ENCODE measurements at places on chromosomes 2 and 18.
A peak's percentile ranks its signal among the peaks of the same experiment; 100 is the strongest.

DNA sequence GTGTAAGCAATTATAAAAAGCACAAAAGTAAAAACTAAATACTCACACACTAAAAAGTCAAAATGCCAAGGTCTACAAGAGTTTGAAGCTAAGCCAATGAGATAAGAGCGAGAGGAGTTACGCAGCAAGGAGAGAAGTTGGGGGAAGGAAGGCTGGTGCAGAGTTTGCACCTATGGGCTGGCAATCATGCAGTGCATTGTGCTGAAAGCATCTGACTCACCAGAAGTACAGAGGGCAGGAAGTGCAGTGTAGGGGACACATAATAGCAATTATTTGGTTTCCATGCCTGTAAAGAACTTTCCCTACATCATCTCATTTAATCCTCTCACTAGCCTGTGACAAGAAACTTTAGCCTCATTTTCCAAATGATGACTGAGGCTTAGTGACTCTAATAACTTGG, 142.7 kb upstream of the KYNU start:
- DNase-seq, result no peak

- no peak for DNase-seq
Observed at GRCh38 chr2:147739508-147739907, 105.3 kb upstream of the ACVR2A start.

DNA sequence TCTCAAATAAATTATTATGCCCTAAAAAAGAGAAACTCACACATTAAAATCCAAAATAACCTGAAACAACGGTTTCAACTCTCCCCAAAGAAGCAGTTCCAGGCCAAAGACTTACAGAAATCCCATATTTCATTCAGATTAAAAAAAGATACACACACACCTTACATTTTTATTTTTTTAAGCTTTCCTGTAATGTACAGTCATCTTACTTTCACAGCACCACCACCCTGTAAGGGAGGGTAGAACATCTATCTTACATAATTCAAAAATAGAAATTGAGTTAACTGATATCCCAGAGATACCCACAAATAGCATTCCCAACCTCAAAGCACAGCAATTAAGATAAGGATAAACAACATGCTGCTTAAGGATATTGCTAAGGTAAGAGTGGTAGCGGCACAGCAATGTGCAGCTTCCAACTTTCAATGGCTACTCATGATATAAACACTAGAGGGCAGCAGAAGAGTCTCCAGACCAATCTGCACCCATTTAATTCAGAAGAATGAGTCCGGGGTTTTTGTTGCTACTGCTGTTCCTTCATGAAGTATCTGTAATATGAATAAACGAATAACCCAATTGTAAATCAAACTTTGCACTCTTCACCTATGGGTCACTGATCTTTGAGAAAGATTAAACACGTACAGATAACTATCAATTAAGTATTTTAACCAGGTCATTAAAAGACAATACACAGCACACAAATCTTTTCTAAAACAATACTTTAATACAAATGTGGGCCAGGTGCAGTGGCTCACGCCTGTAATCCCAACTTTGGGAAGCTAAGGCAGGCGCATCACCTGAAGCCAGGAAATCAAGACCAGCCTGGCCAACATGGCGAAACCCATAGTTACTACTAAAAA, 11.3 kb downstream of the GFPT1 start:
- DNase-seq, result peak; percentile 17

- DNase-seq, result no peak
Observed at GRCh38 chr2:160408173-160408958, 85.2 kb downstream of the RBMS1 start.

GRCh38 chr18:37762076-37762621, 196.6 kb upstream of the CELF4 start:
- DNase-seq, result no peak

DNA sequence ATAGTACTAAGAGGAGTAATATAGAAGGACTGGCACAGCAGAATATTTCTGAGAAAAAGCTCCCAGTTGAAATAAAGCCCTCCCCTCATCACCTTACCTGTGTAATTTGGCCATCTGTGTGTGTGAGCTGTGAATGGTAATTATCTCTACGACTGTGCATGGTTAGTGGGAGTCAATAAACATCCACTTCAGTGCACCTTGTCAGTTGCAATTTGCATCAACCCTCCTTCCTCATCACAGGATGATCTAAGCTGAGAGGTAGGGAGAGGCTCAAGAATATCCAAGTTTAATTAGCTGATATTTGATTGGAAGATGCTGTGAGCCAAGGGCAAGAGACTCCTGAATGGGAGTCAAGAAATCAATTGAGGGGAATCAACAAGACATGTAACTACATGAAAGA, 694.9 kb upstream of the KLHL29 start:
- DNase-seq, result no peak

DNA sequence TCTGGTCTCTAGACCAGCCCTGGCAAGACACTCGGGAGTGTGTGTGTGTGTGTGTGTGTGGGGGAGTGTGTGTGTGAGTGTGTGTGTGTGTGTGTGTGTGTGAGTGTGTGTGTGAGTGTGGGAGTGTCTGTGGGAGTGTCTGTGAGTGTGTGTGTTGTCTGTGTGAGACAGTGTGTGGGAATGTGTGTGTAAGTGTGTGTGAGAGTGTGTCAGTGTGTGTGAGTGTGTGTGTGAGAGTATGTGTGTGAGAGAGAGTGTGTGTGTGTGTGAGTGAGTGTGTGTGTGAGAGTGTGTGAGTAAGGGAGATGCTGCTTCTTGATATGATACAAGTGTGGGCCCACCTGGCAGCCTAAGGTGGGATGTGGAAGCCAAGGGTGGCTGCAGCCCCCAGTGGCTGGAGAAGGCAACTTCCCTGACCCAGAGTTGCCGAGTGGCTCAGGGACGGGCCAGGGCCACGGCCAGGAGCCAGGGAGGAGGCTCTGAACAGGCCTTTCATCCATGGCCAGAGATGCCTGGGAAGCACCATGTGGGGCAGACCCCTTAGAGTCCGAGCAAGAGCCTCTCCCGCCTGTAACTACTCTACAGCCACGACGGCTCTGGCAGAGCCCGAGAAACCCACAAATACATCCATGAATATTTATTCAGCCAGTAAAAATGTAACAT, 159.3 kb upstream of the MYCN start:
- DNase-seq, result no peak

GRCh38 chr2:210046851-210047500, 44.5 kb downstream of the RPE start:
- DNase-seq, result no peak

DNA sequence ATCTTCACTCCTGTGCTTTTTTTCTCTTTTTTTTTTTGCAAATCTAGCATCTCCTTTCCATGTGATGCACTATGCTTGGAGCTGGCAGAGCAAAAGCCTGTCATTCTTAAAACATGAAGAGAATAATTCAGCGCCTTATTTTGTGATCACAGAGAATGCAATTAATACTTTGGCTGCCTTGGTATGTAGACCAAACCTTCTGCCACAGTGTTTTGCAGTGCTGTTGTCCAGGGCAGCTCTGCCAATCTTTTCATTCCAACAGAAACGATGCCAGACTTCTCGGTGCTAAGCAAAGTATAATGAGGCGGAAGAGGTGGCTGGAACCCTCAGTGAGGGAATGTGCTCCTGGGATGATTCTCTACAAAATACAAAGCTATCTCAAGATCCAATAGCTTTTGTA, 25.6 kb downstream of the BCL2 start:
- DNase-seq, result no peak

- no peak for DNase-seq
Observed at GRCh38 chr2:85673716-85674375, 5.8 kb upstream of the SFTPB start.

GRCh38 chr2:30310371-30310770, 79.0 kb downstream of the LBH start:
- no peak for DNase-seq

- DNase-seq, result peak; percentile 43
Observed at GRCh38 chr2:134217924-134218323, 35.9 kb upstream of the MGAT5 start.

GRCh38 chr2:111657351-111657975, 226.5 kb downstream of the ANAPC1 start:
- DNase-seq, result no peak

- DNase-seq, result peak; percentile 42
Observed at GRCh38 chr2:132915812-132916549, 246.0 kb upstream of the LYPD1 start.

DNA sequence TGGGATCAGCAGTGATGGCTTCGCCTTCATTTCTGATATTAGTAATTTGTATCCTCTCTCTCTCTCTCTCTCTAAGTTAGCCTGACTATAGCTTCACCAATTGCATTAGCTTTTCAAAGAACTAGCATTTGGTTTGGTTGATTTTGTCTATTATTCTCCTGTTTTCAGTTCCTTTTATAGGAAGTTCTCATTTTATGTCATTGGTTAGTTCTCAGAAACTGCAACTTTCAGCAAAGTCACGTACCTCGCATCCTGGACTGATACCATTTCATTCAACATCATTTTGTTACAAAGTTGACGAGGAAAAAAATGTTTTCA, 450.8 kb downstream of the EIPR1 start:
- no peak for DNase-seq

GRCh38 chr2:220969348-220969747, 602.8 kb downstream of the EPHA4 start:
- no peak for DNase-seq

DNA sequence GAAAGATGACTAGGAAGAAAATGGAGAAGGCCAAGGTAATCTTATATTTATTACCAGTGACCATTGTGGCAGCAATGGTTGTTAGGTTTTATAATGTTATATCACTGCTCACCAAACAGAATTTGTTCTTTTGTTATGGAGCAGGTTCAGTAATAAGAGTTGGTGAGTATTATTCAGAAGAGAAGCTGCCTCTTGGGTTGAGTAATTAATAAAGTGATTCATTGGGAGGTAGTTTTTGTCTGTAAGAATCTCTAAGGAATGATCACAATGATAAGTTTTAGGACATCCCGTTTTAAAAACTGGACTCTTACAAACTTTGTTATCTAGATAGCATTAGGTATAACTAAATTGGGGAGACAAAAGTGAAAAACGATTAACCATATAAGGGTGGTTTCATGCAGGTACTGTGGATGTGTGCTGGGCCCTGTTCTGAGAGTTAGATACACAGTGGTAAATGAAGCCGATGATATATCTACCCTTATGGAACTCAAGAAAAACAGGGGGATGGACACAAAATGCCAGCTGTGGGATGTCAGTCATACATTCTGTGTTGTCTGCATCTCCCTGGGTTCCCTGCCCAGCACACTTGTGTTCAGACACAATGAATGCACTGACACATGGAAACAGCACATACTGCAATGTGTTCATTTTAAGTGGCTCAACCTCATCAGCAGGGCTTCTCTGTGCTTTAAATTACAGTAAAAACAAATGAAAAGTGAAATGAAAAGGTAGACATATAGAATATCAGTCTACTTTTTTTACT, 7.5 kb downstream of the MAP4K4 start:
- no peak for DNase-seq

DNA sequence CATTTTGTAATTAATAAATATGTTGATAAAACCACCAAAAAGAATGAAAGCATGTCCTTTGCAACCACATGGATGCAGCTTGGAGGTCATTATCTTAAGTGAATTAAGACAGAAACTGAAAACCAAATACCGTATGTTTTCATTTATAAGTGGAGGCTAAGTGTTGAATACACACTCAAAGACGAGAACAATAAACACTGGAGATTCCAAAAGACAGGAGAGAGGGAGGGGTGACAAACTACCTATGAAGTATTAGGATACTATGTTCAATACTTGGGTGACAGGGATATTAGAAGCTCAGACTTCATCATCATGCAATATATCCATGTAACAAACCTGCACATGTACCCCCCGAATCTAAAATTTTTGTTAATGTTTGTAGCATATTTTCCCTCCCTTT, 7.0 kb downstream of the ERLEC1 start:
- DNase-seq, result no peak

DNA sequence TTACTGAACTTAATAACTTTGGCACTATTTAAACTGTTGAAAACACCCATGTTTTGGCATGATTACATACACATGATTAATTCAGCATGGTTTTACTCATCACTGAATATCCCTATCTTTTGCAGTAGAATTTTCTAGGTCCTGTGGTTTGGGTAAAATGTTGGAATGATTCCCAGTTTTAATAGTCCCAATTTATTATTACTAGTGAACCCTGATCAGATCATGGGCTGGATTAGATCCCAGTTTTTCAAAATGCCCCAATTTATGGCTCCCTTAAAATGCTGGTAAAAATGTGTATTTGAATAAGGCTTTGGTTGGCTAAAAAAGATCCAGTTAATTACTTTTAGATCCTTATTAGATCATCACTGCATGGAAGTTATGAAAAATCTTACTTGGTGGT, 273.6 kb upstream of the NRP2 start:
- DNase-seq, result peak; percentile 84

GRCh38 chr2:165634855-165635254, 159.2 kb downstream of the GALNT3 start:
- peak; percentile 19 for DNase-seq

GRCh38 chr18:1665079-1665478, 760.4 kb downstream of the ADCYAP1 start:
- no peak for DNase-seq

DNA sequence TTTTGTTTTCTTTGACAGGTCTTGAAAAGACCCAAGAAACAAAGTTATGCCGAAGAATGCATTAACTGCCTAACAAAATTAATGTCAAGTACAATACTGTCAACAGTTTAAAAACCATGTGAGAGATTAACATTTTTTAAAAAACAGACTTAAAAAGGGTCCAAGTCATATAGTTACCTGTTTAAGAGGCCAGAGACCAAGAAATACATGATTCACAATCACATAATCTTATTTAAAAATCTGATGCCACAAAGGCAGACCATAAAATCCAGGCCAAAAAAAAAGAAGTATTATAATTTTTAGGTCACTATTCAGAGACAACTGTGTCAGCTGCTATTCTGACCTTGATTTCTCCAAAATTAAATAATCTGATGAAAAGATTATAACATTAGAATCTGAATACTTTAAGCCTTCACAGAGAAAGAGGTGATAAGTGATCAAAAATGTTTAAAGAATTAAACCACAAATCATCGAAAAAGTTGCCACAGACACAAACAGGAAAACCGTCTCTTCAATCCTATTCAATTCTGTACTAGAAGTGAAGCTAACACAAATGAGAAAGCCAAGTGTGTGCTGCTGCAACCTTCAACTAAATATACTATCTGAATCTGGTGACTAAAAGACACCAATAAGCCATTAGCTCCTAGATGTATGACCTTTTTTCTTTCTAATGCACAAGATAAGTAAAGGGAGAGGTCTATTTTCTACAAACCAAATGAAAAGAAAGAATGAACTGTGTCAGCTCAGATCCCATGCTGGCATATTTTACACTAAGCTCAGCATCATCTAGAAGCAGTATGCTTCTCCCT, 286.0 kb downstream of the ZEB2 start:
- no peak for DNase-seq

- peak; percentile 55 for DNase-seq
Observed at GRCh38 chr18:28494151-28494550, 317.2 kb upstream of the CDH2 start.

- DNase-seq, result no peak
Observed at GRCh38 chr2:68320118-68320641, 431 bp upstream of the CNRIP1 start.
